ENCODE measurements at places on chromosomes 6 and 20. TPM values are rescaled to one million over a fixed set of nuclear protein-coding genes. Genes with fewer than 3 reads are reported as not detected.

CARMIL1 gene
- 6.8 TPM for total RNA-seq

LEMD2 gene
- 34.1 TPM for total RNA-seq

TCF15 gene
- not detected for total RNA-seq

TRERF1 gene
- 4.0 TPM for total RNA-seq

SEL1L2 gene
- total RNA-seq: not detected

SYCP2 gene
- 6.2 TPM for total RNA-seq

PROCR gene
- total RNA-seq: 47.8 TPM

DPPA5 gene
- total RNA-seq: not detected

BEND6 gene
- total RNA-seq: 24.6 TPM

PDE7B gene
- total RNA-seq: 4.9 TPM

NKAIN2 gene
- total RNA-seq: not detected

TFAP2D gene
- not detected for total RNA-seq

MYH7B gene
- total RNA-seq: not detected

BACH2 gene
- 2.0 TPM for total RNA-seq

PLCB4 gene
- total RNA-seq: 5.3 TPM

CLVS2 gene
- not detected for total RNA-seq

TRIM31 gene
- not detected for total RNA-seq

- no peak for DNase-seq
These were observed 15.3 kb upstream of the BPIFB1 start for GRCh38 chr20:33267701-33268100.

- DNase-seq: peak; percentile 59
These were observed 577 bp upstream of the SLC24A3 start for GRCh38 chr20:19211661-19212468.

- no peak for DNase-seq
These were observed 50.1 kb downstream of the MARCKS start for GRCh38 chr6:113907102-113907815.

GRCh38 chr20:60803335-60804055, 448.6 kb upstream of the CDH4 start:
- no peak for DNase-seq

DNA sequence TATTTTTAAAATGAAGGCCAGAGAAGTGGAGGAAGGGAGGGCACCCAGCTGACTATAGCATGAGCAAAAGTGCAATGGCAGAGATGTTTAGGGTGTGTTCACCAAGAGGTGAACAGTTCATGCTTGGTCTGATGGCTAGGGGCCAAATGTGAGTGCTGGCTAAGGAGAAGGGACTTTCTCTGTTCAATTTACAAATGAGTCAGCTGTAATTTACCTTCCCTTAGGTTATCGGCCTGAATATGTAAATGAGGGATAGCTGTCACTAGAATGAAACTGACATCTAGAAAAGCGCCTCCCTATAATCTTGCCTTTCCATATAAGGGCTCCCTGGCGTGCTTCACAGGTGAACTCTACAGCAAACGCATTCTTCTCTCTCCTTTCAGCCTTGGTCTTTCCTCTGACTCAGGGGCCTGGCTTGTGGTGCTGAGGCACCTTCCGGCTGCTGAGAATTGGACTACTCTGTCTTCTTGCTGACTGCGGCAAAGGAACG, 114.7 kb upstream of the BACH2 start:
- DNase-seq: peak; percentile 19

DNA sequence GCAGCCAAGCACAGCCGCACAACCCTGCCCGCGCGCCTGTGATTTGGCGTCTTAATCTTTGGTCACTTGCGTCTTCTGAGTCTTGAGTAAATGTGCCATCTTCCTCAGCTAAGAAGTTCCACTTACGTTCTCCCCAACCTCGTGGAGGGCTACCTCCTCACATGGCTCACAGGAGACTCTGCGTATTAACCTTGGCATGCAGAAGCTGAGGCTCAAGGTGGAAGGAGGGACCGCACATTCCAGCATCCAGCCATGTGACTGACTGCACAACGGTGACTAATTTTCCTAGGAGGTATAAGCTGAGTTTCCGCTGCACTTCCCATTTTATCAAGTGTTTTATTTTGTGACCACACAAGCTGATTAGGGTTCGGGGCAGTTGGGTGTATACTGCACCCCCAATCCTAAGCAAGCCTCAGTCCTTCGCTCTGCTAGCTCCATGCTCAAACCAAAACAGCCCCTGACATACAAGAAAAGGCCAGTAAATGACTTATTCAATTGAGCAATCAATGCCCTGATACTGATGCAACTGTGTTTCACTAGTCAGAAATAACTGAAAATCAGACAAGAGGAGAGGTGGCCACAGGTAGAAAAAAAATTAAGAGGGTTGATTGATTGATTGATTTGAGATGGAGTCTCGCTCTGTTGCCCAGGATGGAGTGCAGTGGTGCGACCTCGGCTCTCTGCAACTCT, 7.0 kb downstream of the BEND3 start:
- no peak for DNase-seq

- DNase-seq: no peak
These were observed 115.9 kb upstream of the FRMD1 start for GRCh38 chr6:168194732-168195567.

DNA sequence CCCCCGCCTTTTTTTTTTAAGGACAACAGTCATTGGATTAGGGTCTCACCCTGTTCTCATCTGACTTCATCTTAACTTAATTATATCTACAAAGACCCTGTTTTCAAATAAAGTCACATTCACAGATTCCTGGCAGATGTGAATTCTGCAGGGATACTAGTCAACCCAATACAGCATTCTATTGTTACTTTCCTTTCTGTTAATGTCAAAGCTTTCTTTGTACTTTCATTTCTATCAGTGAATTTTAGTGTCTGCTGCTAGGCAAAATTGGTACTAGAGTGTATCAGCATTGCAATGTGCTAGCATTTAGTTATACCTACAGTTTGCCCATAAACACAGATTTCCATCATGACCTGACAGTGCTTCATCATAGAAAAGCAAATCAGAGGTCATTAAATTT, 281.9 kb downstream of the CDKAL1 start:
- DNase-seq: no peak

DNA sequence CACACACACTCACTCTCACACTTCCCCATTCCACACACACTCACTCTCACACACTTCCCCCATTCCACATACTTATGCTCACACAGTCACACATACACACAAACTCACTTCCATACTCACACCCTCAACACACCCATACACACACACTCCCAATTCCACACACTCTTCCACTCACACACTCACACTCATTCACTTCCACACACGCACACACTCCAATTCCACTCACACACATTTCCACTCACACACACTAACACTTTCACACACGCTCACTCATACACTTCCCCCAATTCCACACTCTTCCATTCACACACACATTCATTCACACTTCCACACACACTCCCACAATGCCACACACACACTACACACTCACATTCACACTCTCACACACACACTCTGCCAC, 8.0 kb upstream of the OSBPL2 start:
- DNase-seq: no peak

- no peak for DNase-seq
These were observed 179.0 kb upstream of the MMS22L start for GRCh38 chr6:97462031-97462430.

- DNase-seq: no peak
These were observed 46.8 kb upstream of the RNF146 start for GRCh38 chr6:127219869-127220268.

GRCh38 chr20:50449738-50450492, 60.3 kb upstream of the PTPN1 start:
- DNase-seq: no peak

DNA sequence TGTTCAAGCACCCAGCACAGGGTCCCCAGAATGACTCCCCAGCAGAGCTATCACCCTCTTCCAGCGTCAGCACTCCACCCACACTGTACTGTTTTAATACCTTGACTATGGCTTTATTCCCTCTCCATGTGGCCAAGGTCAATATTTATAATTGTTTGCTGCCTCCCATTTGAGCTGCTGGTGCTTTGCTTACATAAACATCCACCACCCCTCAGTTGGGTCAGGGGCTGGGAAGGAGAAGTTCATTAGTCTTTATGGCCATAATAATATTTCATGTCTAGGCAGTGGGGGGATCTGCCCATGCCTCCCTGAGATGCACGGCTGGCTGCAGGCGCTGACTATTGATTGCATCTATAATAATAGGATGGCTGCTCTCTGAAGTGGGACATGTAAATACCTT, 41.8 kb upstream of the SAYSD1 start:
- DNase-seq: no peak

DNA sequence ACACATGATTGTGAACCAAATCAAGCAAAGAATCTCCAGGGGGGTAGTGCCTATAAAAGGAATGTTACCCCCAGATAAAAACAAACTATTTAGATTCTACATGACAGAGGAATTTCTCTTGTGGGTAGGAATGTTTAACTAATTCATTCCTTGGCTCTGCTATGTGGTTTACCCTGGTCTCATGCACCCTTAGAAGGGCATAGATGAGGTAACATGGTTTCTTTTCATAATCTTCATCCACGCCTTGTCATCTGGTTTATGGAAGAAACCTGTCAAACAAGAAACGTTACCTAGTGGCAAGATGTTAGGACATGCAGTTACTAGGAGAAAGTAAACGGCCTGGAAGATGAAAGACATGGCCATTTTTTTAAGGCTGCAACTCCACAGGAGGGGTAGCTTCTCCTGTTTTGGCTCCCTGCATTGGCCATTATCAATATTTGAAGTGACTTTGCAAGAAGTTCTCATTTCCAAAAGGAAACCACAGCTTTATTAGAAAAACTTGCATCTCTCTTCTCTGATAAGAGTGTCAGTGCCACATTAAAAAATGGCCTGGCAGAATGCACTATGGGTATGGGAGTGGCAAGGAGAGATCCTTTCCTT, 45.5 kb downstream of the STX11 start:
- DNase-seq: peak; percentile 18

- peak; percentile 13 for DNase-seq
These were observed 4.2 kb upstream of the EPHA7 start for GRCh38 chr6:93423542-93423941.

- DNase-seq: peak; percentile 52
These were observed 56.5 kb upstream of the CCN2 start for GRCh38 chr6:132007474-132008190.

GRCh38 chr20:34066476-34067090, 45.5 kb downstream of the EIF2S2 start:
- peak; percentile 91 for DNase-seq

DNA sequence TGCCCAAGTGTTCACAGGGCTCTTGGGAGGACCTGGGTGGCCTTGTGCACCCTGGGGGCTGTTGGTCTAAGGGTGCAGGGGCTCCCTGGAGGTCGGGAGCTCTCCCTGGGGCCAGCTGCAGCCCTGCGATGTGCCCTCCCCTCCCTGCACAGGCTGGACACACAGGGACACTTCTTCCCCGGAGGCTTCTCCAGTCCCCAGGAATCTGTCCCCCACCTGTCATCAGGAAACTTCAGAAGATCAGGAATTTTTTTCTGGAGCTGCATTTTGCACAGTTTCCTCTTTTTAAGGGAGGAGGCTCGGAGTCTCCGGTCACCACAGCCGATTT, 66.9 kb upstream of the BHLHE23 start:
- no peak for DNase-seq

GRCh38 chr6:16336056-16336818, 97.8 kb downstream of the GMPR start:
- DNase-seq: peak; percentile 34

GRCh38 chr20:10747019-10747418, 73.2 kb upstream of the JAG1 start:
- no peak for DNase-seq

DNA sequence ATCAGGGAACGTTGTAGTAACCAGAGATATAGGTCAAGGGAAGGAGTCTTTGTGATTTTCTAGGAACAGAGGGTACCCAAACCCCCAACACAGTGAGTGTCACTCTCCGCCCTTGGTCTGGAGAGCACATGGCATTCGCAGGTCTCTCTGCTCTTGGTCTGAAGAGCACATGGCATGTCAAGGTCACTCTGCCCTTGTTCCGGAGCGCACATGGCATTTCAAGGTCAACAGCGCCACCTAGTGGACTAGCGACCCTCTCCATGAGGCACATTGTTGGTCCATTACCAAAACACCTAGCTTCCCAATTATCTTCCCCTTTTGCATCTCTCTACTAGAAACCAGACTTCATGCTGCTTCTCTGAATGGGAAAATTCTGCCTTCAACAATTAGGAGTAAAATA, 260.0 kb downstream of the C6orf118 start:
- peak; percentile 17 for DNase-seq

DNA sequence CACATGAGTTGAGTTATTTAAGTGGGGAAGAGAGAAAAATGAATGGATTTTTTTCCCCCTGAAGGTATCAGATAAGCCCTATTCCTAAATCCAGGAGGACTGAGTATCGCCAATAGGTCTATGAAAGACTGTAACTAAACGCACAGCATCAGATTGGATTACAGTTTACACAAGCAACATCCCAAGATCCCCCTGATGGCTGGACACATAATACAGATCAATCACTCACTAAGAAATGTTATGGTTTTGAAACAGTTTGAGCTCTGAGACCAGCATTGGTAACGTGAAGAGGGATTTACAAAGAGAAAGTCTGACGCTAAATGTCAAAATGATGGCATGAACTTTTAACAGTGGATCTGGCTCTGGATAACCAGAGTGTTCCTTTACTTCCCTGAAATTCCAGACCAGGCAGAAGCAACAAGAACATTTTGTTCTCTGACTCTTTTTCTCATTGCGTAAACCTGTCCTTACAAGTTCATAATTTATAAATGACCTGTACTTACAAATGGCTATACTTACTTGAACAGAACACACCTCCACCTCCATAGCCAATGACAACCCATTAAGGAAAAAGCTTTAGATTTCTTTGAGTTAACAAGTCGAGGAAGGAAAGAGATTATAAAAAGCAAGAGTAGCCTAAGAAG, 131.8 kb upstream of the BEND3 start:
- DNase-seq: no peak

DNA sequence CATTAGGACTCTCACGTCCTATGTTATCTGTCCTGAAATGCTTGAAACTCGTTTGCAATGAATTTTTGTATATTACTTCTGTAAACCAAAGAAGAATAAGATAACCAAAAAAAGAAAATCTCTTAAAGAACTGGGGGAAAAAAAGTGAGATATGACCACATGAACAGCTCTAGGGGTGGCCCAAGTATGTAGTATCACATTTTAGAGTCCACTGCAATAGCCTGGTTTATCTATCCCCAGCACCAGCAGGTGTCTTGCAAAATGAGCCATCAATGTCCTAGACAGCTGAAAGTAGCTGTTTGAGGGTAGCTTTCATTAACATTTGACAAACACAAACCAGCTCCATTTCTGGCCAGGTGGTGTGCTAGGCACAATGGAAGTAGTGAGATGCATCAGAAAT, 102.8 kb downstream of the PXDC1 start:
- DNase-seq: no peak
